Tibial artery (tissue), 4 donors: ENCODE measurements at places on chromosomes 7 and 10.

- DNase-seq: no peak
Observed at GRCh38 chr10:63021225-63021624, 111.9 kb upstream of the NRBF2 start.

DNA sequence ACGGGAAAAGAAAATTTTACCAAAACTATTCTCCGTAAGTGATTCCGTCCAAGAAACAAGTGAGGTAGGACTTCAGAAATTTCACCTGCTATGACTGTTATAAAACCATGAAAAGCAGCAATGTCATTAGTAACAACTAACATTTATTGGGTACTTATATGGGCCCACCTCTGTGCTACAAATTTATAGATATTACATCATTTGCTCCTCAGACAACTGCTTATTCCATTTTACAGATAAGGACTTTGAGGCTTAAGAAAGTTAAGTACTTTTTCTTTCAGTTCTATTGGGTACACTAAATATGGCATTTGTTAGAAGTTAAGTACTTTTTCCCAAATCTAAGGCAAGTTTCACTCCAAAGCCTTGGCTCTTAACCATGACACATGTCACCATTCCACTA, 36.3 kb downstream of the HACD1 start:
- no peak for DNase-seq

DNA sequence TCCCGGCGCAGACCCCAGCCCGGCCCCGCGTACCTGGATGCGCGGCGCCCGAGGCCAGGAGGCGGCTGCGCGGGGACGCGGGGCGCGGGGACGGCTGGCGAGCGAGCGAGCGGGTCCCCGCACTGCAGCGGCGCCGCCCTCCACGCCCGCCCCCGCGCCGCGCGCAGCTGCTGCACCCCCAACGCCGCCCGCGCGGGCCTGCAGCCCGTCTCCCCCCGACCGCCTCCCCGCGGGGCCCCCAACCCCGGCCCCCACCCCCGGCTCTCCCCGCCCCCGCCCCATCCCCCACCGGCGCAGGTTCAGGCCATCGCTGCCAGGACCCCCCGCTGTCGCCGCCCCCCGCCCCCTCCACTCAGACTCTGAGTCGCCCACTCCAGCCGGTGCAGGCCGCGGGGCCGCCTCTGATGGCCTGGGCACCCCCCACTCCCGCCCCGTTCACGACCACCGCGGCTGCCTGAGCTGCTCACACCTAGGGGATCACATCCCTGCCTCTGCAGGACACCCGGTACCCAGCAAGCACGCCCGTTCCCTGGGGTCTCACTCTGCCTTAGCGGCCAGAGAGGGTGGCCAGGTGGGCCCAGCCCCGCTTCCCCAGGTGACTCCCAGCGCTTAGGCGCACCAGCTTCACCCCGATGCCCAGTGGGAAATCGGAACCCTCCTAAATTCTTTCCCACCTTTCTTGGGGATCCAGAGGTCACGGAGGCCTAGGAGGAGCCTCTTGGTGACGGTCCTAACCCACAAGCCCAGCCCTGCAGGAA, 13.9 kb upstream of the DNAAF5 start:
- no peak for DNase-seq

GRCh38 chr10:5492322-5492855, 7.0 kb downstream of the CALML5 start:
- no peak for DNase-seq

DNA sequence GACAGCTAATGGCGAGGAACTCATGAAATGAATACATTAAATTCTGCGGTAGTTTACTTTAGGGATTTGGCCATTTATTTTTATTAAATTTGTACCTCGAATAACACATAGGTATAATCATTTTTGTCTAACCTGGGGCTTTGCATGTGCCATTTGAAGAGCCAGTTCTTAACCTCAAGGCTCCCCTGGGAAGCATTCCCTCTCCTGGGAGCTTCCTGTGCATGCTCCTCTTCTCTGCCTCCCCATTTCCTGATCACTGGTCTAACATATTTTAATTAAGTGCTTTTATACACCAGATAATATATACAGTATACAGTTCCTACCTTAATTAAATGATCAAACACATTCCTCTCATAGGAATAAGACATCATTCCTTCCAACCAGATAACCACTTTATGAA, 183.9 kb upstream of the FZD1 start:
- DNase-seq: no peak

- no peak for DNase-seq
Observed at GRCh38 chr7:32158751-32159745, 88.8 kb upstream of the PDE1C start.

GRCh38 chr10:30719832-30720231, 90.3 kb upstream of the LYZL2 start:
- no peak for DNase-seq
